ENCODE measurements at places on chromosomes 2 and 18. TPM values are rescaled to one million over a fixed set of nuclear protein-coding genes. Genes with fewer than 3 reads are reported as not detected.

The PLEKHA3 gene
- total RNA-seq: 5.0 TPM

- no peak overlapping the region for H3K27ac ChIP-seq
- no peaks in the 10 kb centered on the region for H3K4me1 ChIP-seq
- no peak for DNase-seq
- H3K4me3 ChIP-seq: no peak overlapping the region
- H3K36me3 ChIP-seq: no peaks in the 10 kb centered on the region
Measured at GRCh38 chr2:208224802-208225201, 30.1 kb downstream of the IDH1 start.

- no peak for DNase-seq
- H3K27ac ChIP-seq: no peak overlapping the region
- no peak overlapping the region for H3K4me3 ChIP-seq
- H3K36me3 ChIP-seq: no peaks in the 10 kb centered on the region
- H3K27me3 ChIP-seq: peaks cover 82% of the 10 kb centered on the region
Measured at GRCh38 chr2:108925286-108925685, 63.7 kb downstream of the EDAR start.

The IFIH1 gene
- 1.4 TPM for total RNA-seq

GRCh38 chr2:43033466-43034241 lies 192.8 kb downstream of the ZFP36L2 start:
- no peaks in the 10 kb centered on the region for H3K36me3 ChIP-seq
- peaks cover 6% of the 10 kb centered on the region for H3K4me1 ChIP-seq
- H3K27me3 ChIP-seq: no peaks in the 10 kb centered on the region

DNA sequence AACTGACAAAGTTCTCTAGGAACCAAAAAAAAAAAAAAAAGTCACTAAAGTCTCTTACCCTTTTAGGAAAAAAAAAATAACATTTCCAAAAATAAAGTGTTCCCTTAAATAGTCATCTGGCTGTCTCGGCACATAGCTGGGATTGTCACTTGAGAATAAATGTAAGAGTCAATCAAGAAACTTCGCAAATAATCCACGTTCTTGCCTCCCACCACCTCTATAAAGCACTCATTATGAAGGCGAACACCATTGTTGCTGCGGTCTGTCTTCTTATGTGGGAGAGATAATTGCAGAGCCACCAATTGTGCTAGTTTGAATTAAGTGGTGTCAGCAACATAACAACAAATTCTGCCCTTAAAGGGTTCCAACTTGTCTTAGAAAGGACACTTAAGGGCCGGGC lies 163.7 kb downstream of the FBXO15 start:
- H3K4me1 ChIP-seq: peaks cover 2% of the 10 kb centered on the region
- no peak overlapping the region for H3K27ac ChIP-seq
- no peak overlapping the region for H3K4me3 ChIP-seq
- no peaks in the 10 kb centered on the region for H3K36me3 ChIP-seq

DNA sequence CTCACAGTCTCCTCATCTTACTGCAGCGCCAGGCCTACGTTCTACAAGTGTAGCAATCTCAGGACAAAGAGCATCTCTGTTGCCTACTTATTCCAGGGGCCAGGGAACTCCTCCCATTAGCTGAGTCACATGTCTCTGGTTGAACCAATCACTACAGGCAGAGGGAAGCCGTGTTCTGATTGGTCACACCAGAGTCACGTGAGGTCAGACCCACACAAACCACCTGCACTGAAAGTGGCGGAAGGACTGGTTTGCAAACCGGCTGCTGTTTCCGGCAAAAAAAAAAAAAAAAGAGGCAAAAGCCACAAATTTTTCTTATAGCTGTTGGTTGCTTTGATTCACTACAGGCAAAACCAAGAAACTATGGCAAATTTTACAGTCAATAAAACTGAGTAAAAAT lies 21.9 kb upstream of the USP14 start:
- H3K36me3 ChIP-seq: no peaks in the 10 kb centered on the region
- no peak for DNase-seq
- H3K27me3 ChIP-seq: no peaks in the 10 kb centered on the region
- no peaks in the 10 kb centered on the region for H3K4me1 ChIP-seq

The SLC11A1 gene
- total RNA-seq: under 0.01 TPM

Data from IMR-90 (cell line).